Hematopoietic multipotent progenitor cell (in vitro differentiated cells): ENCODE measurements at places on chromosomes 12 and 14.
A peak's percentile ranks its signal among the peaks of the same experiment; 100 is the strongest.

DNA sequence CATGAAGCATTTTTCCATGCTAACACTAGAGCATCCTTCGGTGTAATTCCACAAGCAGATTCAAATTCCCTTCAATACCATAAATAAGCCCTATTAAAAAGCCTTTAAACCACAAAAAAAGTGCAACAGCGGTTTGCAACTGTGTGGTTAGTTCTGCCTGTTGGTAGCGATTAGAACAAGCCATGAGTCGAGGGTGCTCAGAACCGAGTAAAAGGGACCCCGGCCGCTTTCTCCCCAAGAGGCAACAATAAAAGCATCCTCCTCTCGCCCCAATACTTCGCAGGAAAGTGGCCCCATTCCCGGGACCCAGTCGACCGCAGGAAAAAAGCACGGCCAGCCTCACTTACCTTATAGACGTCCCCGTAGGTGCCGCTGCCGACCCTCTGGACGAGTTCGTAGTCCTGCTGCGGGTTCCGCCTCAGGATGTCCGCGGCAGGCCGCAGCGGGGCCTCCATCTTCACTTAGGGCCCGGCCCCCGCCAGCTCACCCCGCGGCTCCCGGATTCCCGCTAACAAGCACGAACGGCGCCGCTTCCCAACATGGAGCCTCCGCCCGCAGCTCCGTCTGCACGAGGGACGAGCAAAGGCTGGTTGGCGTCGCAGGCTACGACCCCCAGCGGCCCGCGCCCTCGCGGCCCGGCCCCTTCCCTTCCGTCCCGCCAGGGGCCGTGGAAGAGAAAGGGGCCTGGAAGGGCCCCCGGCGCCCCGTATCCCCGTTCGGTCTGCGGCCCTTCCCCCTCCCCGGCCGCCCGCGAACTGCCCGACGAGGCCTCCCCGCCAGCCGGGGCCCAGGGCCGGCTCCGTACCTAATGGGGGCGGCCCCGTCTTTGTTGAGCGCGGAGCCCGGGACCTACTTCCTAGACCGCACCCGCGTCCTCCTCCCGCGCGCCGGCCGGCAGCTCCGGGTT is 521 bp downstream of the MAP4K5 start:
- DNase-seq, result peak; percentile 50

- DNase-seq, result no peak
These were observed 485.0 kb downstream of the PRKD1 start for GRCh38 chr14:29442696-29443095.

DNA sequence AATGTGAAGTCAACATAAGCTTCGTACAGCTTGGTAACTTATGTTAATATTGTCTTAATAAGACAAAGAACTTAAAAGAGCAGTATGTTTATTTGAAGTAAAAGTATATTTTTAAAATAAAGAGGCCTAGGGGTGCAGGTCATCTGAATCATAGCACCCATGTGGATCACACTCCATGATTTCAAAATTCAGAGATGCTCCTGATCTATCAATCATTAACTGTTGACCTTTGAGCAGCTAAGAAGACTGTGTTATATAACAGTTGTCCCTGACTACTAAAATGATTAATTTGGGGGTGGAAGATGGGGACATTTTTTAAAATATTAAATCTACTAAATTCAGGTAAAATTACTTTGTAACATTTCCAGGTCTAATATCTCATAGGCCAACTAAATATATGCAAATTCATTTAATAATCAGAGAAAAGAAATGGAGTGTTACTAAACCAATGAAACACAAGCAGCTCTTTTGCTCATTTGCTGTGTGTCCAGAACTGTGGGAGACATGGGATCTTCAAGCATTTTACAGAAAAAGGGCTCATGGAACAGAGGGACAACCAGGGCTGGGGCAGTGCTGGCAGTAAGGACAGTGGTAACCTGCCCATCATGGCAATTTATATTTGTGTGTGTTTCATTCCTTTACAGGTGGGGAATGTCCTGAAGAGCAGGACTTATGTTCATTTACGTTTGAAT is 120.7 kb upstream of the PCED1B start:
- DNase-seq, result no peak

GRCh38 chr14:19947413-19948090 is 16.8 kb downstream of the OR4K1 start:
- DNase-seq, result no peak

DNA sequence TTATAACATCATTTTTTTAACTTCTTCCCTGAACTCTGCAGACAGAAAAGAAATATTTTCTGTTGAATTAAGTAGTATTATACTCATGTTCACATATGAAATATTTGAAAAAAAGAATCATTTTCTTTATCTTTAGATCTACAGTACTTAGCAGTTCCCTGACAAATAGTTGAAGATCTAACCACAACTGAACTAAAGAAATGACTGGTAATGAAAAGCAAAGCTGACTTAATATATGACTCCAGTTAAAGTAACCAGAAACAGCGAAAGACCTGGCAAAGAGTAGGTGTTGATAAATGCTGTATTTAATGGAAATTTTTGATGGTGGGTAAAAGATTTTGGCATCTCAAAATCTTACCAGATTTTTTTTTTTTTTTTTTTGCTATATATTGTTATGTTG is 207.1 kb upstream of the SLC16A7 start:
- DNase-seq, result no peak

GRCh38 chr12:94171595-94171930 is 23.2 kb downstream of the PLXNC1 start:
- no peak for DNase-seq

GRCh38 chr12:5873281-5873919 is 71.7 kb downstream of the ANO2 start:
- no peak for DNase-seq
